ENCODE measurements at places on chromosomes 6 and 20.
A peak's percentile ranks its signal among the peaks of the same experiment; 100 is the strongest.

GRCh38 chr6:34964564-34964963, 75.5 kb downstream of the ANKS1A start:
- DNase-seq, result no peak

DNA sequence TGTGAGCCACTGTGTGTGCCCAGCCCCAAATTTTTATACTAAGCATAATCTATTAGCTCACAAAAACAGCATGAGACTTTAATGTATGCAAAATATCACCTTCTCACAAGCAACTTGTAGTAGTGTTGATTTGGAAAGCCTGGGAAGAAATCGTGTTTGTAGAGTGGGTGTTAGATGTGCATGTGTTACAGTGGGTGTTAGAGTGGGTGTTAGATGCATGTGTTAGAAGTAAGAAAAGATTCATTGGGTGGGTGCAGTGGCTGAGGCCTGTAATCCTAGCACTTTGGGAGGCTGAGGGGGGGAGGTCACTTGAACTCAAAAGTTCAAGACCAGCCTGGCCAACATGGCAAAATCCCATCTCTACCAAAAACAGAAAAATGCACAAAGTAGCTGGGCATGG, 6.3 kb upstream of the SCAF8 start:
- DNase-seq, result no peak

DNA sequence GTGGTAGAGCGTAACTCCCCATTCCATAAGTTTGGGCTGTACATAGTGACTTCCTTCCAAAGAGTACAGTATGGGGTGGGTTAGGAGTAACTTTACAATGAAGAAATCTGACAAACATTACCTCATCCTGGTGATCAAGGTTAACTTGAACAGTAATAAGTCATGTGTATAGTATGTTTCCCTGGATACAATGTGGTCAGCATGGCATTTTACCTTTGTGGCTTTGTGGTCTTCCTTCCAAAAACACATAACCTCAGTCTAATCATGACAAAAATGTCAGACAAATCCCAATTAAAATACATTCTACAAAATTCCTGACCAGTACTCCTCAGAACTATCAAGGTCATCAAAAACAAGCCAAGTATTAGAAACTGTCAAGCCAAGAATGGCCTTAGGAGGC, 225.1 kb downstream of the UBE3D start:
- DNase-seq, result no peak

GRCh38 chr6:18693881-18694280, 306.7 kb downstream of the RNF144B start:
- DNase-seq, result no peak

- no peak for DNase-seq
Measured at GRCh38 chr20:32301719-32302506, 24.5 kb downstream of the KIF3B start.

DNA sequence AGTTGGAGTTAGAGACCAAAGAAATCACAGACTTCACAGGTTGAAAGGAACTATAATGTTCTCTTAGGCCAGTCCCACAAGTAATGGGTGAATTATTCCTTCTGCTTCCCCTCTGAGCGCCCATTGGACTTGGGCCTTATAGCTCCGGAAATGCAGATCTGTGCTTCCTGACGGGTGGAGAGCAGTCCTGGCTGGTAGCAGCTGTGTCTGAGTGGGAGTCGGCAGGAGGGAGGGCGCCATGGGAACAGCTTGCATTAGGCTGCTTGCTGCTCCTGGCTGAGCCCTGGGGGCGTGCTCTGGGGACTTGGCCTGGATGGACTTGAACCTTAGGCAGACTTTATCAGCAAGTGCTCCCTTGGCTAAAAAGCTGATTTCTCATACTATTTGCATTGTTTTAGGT, 18.4 kb upstream of the NUP153 start:
- peak; percentile 87 for DNase-seq

- no peak for DNase-seq
Measured at GRCh38 chr6:129112591-129112990, 229.7 kb downstream of the LAMA2 start.

DNA sequence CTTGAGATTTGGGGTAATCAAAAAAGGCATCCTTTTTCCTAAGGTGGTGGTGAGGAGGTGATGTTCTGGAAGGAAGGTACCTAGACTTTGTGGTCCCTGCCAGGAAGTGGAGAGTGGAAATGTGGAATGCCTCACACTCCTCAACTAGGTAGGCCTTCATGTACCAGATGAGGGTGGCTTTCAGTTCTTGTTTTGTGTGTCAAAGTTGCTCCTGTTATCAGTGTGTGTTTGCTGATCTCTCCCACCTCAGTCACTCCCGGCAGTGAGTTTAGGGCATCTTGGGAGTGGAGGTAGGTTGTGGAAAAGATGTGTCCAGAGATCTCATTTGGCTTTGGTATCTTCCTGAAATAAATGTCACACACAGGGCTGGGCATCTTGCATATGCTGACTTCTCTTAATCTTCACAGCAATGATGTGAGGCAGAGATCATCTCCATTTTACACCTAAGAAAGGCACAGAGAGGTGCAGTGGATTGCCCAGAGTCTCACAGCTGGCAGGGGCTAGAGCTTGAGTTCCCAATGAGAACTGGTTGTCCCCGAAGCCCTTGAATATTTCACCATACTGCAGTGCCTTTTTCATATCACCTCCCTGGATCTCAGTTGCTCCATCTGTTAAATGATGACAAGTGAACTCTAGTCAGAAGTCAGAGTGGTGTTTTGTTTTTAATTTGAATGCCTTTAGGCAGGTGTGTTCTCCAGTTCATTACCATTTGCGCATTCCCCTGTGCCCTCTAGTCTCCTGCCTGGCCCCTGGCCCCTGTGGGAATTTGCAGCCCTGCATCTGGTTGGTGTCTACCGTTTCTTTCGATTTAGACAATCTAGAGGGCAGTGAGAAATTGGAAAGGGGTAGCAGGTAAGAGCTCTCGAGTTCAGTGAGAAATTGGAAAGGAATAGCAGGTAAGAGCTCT, 2.9 kb downstream of the PKIG start:
- no peak for DNase-seq

Data from vagina (tissue), 2 donors.